Bone marrow (tissue), 2 donors: ENCODE measurements at places on chromosomes 7 and 10.

DNA sequence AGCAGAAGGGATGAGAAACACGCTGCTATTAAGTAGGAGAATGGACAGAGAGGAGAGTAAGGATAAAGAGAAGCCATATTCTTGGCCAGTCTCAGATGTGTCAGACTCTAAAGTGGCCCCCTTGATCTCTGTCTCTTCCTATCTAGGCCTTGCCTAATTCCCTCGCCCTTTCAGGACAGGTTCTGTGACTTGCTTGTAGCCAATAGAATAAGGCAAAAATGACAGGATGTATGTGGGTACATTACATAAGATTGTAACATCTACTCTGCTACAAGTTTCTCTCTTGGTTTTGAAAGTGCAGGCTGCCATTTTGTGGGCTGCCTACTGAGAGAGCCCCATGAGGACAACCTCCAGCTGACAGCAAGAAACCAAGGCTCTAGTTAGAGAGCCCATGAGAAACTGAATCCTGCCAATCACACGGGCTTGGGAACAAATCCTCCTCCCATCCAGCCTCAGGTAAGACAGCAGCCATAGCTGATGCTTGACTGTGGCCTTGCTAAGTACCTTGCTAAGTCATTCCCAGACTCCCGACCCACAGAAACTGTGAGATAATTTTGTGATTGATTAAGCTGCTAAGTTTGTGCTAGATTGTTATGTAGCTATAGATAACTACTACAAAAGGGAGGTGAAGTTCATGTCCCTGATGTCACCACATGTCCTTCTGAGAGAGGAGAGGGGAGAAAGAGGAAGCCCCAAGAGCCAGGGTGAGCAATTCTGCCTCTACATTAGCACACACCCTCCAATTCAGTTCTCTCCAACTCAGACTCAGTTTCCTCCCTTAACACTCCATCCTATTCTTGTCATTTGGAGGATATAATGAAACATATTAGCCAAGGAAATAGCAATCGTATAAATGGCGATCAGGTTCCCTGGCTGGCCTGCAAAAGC, 185.5 kb downstream of the SGMS1 start:
- no peak for DNase-seq

DNA sequence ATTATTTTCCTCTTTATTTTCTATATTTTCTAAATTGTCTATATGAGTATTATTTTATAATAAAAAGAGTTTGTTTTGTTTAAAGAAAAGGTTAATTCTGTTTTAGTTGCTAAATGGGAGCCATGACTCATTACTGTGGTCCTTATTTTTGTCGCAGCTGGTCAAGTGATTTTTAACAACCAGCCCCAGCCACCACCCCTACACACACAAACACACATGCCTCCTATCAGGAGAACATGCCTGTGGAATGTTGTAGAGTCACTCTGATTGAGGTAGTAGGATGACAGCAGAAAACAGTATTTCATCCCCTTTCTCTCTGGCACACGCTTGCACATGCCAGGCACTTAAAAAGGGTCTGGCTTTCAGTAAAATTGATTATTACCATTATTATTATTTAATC, 68.6 kb upstream of the GDF10 start:
- DNase-seq: no peak

- no peak for DNase-seq
Observed at GRCh38 chr7:2299870-2300512, 14.2 kb downstream of the SNX8 start.

DNA sequence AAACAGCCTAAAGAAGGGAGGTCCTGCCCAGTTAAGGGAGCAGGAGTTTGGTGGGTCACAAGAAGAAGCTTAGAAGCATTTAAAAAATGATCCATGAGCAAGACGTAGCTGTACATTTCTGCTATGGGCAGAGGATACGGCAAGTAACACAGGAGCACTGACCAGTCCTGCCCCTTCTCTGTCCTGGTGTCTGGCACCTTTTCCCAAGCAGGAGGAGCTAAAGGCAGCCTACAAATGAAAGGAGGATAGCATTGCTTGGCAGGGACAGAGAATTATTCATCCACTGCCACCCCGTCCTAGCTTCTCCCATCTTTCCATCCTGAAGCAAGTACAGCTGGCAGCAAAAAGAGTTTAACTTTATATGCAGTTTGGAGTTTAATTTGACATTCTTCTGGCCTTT, 1077.6 kb downstream of the TYW1 start:
- no peak for DNase-seq

DNA sequence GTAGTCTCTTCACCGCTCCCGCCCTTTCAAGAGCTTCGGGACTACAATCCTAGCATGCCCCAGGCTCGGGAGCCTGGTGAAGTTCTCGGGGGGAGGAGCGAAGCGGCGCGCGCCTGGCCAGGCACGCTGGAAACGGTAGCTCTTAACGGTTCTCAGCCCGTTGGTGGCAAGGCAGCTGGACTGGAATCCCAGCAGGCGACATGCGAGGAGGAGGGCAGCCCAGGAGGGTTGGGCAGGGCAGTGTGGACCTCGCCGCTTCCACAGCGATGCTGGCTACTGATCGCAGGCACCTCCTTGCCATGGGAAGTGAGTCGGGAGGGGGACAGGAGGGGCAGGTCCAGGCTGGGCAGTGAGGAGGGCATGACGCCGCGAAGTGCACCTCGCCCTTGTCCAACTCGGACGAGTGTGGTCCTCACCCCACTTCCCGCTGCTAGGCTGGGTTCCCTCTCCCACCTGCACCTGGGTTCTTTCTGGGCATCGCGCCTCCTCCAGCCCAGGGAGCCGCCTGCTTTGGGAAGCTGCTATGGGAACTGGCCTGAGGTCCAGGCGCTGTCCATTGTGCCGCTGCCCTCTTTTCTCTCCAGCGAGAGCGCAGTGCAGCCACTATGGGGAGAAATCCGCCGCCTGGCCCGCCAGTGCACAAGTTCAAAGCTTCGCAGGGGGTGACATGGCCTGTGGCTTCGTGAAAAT, 367.8 kb upstream of the NUPR2 start:
- no peak for DNase-seq

DNA sequence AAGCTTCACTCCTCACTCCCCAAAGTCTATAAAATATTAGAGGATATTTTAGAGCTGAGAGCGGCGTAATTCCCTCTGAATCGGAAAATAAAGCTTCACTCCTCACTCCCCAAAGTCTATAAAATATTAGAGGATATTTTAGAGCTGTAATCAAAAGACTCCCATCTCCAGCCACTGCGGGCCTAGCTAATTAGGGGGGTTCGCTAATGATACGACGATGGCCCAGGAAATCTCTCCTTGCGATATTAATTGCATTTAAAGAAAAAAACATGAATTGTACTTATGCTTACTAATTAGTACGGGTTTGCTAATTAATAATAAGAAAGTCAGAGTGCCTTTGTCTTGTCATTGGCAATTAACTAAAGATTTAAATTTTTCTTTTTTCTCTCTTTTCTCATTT, 235.9 kb downstream of the MAD1L1 start:
- no peak for DNase-seq

DNA sequence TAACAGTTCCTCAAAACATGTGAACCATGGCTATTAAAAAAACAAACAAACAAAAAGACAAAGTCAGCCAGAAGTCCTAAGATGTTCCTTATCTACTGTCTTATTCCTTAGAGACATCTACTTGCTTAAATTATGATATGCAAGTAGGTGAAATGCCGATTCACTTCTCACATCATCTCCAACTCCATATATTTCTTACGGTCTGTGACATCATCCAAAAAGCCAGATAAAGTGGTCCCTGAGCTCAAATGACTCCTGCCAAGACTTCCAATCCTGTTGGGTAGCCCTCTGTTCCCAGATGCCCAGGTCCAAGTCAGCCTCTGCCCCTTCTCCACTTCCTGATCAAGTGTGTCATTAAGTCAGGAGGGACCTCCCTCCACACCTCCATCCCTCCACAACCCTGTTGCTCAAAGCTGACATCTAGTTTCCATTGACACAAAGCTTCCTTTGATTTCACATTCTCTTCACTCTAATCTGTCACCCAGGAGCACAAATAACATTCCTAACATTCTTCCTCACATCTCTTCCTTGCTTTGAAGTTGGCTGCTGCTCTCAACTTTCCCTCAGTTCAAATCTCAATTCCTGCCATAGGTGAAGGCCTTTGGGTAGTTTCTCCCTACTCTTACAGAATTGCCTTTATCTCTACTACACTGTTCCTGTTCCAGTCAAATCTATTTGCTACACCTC, 56.1 kb upstream of the PDLIM1 start:
- DNase-seq: no peak
